GM23338 (cell line): ENCODE measurements at places on chromosomes 1 and 21.
A peak's percentile ranks its signal among the peaks of the same experiment; 100 is the strongest.

GRCh38 chr1:176466514-176466913 is 3.5 kb downstream of the PAPPA2 start:
- peak; percentile 77 for DNase-seq

- DNase-seq, result no peak
These were observed 23.4 kb downstream of the ARID1A start for GRCh38 chr1:26719205-26719604.

- no peak for DNase-seq
These were observed 5.9 kb upstream of the MARCKSL1 start for GRCh38 chr1:32341971-32342370.

DNA sequence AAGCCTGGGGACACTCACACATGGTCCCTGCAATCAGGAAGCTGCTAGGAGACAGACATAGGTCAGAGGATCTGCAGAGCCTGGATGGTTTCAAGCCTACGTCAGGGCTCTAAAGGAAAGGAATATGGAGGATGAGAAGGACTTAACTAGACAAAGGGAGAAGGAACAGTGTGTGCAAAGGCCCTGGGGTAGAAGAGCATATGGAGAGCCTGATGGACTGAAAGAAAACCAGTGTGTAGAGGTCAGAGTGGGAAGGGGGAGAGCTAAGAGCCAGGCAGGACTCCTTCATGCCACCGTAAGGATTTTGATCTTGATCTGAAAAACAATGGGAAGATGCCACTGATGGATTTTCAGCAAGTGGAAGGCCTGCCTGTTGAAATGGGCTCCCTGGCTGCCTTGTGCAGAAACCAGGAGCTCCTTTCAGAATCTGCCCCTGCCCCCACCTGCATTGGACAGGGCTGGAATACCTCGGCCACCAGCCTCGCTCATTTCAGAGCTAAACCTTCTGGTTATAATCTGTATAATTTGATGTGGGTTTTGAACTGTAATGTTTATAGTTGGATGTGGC is 8.6 kb downstream of the FHAD1 start:
- no peak for DNase-seq

DNA sequence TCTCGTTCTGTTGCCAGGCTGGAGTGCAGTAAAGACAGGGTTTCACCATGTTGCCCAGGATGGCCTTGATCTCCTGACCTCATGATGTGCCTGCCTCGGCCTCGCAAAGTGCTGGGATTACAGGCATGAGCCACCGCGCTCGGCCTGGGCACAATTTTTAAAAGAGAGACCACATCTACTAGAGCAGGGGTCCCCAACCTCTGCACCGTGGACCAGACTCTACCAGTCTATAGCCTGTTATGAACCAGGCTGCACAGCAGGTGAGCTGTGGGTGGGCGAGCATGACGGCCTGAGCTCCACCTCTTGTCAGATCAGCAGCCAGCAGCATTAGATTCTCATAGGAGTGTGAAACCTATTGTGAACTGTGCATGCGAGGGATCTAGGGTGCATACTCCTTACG is 20.8 kb downstream of the TNNT2 start:
- no peak for DNase-seq

GRCh38 chr1:25469177-25469576 is 38.5 kb downstream of the MACO1 start:
- no peak for DNase-seq

DNA sequence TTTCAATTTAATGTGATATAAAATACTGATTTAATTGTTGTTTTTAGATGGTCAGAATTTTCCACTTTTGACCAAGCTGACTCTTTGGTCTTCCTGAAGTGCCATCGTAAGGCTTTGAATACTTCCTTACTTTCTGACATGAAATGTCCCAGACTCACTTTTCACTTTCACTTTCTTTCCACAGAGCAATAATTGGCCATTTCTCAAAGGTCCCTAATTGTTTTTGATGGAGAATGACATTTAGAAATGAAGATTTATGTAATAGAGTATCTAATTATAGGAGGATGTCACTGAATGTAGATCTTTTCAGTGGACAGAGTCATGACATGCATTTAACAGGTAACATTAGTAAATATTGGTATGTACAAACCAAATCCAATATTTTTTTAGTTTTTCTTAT is 1141.6 kb downstream of the KCNT2 start:
- DNase-seq, result no peak

DNA sequence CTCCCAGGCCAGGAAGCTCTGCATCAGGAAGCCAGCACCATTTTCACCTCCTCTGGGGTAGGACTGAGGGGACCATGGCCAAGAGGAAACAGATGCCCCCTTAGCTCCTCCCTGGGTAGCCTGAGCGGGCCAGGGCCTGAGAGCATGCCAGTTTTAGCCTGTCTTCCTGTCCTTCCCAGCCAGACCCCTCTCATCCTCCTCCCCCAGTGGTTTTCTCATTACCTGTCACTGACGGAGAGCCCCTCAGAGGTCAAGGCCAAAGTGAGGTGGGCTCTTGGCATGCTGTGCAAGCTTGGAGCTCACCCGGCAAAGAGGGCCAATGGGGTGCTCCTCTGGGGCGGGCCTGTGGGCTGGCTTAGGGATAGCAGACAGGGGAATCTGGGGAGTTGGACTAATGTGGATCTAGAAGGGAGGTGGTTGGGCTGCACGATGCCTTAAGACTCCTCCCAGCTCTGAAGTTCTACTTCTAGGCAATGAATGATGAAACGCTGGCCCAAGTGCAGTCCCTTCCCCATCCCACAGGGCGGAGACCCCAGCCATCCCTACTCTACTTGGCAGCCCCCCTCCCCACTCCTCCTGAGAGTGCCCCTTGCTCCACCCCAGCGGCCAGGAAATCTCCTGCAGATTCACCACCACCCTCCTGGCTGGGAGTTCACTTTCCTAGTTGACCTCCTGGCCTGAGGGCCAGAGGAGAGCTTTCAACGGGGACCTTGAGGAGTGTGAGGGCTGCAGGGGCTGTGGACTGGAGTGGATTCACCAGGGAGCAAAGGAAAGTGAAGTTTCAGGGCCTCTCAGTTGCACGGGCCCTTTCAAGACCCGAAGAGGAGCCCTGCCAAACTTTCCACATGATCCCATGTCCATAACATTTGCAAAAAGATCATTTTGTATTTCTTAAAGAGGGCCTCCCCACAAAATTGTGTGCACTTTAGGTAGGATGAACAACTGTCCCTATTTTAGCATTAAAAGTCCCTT is 9.4 kb upstream of the LMNA start:
- peak; percentile 90 for DNase-seq

DNA sequence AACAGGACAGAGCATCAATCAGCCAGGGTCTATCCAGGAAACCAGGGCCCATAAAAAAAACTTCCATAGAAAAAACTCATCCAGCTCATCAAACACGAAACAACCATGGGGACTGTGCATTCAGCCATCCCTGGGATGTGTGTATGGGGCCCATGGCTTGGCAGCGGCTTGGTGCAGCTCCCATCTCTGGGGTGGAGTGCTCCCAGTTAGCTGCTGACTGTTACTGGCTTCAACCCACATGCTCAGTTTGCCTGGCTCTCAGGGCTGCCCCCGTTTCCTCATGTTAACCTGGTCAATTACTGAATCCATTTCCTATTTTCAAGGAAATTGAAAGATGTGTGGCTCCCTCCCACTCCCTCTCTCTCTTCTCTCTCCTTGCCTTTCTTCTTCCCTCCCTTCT is 37.3 kb upstream of the STUM start:
- no peak for DNase-seq

DNA sequence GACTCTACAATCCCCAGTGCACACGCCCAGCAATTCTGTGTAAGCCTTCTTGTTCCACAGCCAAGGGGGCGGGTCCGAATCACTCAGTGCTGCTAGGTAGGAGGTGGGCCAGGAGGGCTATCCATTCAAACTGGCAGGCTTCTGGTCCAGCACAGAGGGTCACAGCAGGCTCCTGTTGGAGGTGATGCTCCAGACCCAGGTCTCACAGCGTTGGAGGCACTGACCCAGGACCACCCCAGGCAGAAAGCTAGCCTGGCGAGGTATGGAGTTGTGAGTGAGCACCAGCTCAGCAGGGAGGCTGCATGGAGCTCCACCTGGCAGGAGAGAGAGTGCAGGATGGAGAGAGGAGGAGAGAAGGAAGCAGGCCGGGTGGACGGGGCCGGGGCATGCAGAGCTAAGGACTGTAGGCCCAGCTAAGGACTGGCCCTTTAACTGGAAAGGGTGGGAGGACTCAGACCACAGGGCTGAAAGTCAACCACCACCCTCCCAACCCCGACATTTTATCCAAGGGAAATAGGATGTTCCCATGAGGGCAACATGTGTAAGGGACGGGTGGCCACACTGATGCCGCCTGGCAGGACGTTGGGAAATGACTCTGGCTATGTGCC is 38.7 kb downstream of the GPR161 start:
- DNase-seq, result no peak

- no peak for DNase-seq
These were observed 8.2 kb downstream of the PI4KB start for GRCh38 chr1:151318975-151319374.

GRCh38 chr1:168947041-168947440 is 159.4 kb upstream of the ATP1B1 start:
- DNase-seq, result no peak

DNA sequence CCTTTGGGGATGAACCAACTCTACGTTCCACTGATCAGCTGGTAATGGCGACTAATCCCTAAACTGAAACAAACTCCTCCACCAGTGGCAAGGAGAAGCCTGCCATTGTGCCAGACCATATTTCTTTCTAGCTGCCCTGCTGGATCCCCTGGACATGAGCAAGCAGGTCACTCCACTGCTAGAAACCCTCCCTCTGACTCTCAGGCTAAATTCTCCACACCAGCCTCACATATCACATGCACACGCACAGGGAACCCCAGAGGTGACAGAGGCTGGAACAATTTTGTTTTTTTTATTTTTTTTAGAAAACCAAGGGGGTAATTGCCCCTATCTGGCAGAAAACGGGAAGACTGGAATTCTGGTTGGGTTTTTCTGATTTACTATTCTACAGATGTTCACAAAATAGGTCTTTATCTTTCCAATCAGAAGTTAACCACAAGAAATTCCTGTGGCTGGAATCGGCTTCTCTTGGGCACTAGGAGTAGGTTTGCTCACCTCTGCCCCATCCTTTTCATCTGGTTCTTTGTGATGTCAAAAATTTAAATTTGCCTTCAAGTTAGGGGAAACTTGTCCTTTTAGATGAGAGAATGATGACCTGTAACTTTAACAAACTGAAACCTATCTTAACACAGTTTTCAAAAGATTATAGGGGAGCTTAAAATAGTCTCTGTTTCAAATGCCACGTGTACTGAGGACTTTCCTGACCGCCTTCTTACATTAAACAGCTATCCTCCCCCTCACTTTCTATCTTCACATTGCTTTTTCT is 258.1 kb downstream of the SDCCAG8 start:
- DNase-seq, result no peak

DNA sequence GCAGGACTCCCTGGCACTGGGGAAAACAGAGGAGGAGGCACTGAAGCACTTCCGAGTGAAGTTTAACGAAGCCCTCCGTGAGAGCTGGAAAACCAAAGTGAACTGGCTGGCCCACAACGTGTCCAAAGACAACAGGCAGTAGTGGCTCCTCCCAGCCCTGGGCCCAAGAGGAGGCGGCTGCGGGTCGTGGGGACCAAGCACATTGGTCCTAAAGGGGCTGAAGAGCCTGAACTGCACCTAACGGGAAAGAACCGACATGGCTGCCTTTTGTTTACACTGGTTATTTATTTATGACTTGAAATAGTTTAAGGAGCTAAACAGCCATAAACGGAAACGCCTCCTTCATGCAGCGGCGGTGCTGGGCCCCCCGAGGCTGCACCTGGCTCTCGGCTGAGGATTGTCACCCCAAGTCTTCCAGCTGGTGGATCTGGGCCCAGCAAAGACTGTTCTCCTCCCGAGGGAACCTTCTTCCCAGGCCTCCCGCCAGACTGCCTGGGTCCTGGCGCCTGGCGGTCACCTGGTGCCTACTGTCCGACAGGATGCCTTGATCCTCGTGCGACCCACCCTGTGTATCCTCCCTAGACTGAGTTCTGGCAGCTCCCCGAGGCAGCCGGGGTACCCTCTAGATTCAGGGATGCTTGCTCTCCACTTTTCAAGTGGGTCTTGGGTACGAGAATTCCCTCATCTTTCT is 75.5 kb downstream of the PIK3CD start:
- no peak for DNase-seq

GRCh38 chr1:67815303-67816094 is 17.8 kb downstream of the GNG12 start:
- DNase-seq, result no peak

- DNase-seq, result no peak
These were observed 13.9 kb downstream of the ATF3 start for GRCh38 chr1:212622467-212622866.

GRCh38 chr1:10953505-10954193 is 58.8 kb upstream of the TARDBP start:
- DNase-seq, result no peak

GRCh38 chr21:45554477-45555175 is 12.4 kb upstream of the SLC19A1 start:
- DNase-seq, result peak; percentile 71
